Left cardiac atrium (tissue), 4 donors: ENCODE measurements at places on chromosomes 16 and 17. TPM values are rescaled to one million over a fixed set of nuclear protein-coding genes. Genes with fewer than 3 reads are reported as not detected.

Gene WFIKKN2
- 0.50 TPM for total RNA-seq

Gene MMP25
- 1.5 TPM for total RNA-seq

Gene NAA38
- total RNA-seq = 83.1 TPM

Gene OSGIN1
- 8.3 TPM for total RNA-seq

Gene TEKT1
- not detected for total RNA-seq
